EH (cell line): ENCODE measurements at places on chromosomes 7 and 10.
A peak's percentile ranks its signal among the peaks of the same experiment; 100 is the strongest.

- DNase-seq = peak; percentile 40
Measured at GRCh38 chr7:30041526-30042269, 13.5 kb downstream of the PLEKHA8 start.

- no peak for DNase-seq
Measured at GRCh38 chr7:41544241-41544640, 158.6 kb downstream of the INHBA start.

DNA sequence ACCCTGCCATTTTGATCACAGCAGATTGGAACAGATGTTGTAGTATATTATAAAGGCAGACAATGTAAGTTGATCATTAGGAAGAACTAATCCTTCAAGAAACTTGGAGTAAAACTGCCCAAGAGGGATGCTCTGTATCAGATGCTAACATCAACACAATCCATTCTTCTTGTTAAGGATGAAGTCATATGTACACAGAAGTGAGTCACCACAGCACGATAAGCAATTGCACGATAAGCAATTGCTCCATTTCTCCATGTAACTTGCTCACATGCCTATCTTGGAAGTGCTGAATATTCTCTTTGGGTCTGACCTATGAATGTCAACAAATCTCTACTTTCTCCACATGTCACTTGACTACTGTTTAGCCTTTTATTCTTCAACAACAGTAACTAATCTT lies 41.5 kb upstream of the DMTF1 start:
- peak; percentile 8 for DNase-seq

- no peak for DNase-seq
Measured at GRCh38 chr7:116901143-116901542, 38.8 kb downstream of the CAPZA2 start.

- no peak for DNase-seq
Measured at GRCh38 chr10:8584666-8585065, 530.2 kb downstream of the GATA3 start.

DNA sequence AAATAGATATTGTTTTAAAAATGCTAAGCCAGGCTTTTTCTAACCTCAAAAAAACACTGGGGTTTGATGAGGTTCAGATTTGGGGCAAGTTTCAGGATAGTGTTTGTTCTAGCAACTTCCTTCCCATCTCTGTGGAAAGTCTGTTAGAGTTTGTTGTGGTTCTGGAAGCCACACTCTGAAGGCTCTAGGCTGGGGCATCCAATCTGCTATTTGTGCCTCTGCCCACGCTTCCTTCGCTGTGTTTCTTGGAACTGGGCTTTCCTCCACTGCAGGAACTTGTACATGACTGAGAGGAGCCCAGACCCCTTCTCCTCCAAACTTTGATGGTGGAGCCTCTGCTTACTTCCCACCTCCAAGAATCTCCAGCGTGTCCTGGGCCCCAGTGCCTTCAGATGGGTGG lies 108.5 kb upstream of the SLC25A13 start:
- DNase-seq = no peak

- DNase-seq = peak; percentile 47
Measured at GRCh38 chr10:60236869-60237524, 152.7 kb downstream of the ANK3 start.

DNA sequence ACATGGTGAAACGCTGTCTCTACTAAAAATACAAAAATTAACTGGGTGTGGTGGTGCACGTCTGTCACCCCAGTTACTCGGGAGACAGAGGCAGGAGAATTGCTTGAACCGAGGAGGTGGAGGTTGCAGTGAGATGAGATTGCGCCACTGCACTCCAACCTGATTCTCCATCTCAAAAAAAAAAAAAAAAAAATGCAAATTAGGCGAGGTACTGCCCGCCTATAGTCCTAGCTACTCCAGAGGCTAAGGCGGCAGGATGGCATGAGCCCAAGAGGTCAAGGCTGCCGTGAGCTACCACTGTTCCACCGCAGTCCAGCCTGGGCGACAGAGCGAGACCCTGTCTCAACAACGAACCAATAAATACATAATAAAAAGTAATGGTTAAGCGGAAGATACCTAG lies 1.1 kb upstream of the EIF4H start:
- no peak for DNase-seq

DNA sequence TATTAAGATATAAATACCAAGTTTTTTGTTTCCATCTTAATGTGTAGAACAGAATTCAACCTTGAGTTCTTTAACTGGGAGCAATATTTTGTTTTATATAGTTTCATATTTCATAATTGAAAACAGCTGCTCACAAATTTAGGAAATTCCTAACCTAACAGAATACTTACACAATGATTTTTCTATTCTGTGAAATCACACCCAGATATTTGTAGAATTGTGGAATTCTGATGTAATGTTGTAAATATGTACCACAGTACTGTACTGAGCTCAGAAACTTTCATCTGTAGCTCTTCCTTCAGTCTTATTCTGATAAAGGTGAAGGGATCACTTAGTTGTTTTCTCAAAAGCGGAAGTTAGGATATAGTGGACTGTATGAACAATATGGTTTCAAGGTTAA lies 143.4 kb upstream of the GLI3 start:
- peak; percentile 18 for DNase-seq

GRCh38 chr7:16667355-16667754 lies 21.4 kb downstream of the BZW2 start:
- DNase-seq = no peak

- peak; percentile 78 for DNase-seq
Measured at GRCh38 chr10:17768957-17769356, 17.0 kb downstream of the TMEM236 start.

DNA sequence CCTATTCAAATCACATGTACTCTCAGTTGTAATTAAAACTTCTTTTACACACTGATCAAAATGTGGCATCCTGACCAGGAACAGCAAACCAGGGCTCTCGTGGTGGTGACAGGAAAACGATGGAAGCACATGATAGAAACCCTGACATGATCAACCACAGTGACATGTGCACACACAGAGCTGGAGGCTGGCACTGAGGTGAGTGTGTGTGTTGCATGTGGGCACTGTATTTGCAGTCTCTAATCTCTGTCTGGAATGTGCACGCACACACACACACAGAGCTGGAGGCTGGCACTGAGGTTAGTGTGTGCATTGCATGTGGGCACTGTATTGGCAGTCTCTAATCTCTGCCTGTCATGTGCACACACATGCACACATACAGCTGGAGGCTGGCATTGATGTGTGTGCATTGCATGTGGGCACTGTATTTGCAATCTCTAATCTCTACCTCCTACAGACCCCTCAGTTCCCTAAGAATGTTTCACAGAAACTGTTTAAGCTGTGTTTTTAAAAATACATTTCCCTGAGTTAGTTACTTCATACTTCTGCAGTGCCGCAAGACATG lies 406.9 kb downstream of the SFMBT2 start:
- no peak for DNase-seq

GRCh38 chr10:128257428-128257827 lies 131.2 kb upstream of the MKI67 start:
- DNase-seq = no peak

DNA sequence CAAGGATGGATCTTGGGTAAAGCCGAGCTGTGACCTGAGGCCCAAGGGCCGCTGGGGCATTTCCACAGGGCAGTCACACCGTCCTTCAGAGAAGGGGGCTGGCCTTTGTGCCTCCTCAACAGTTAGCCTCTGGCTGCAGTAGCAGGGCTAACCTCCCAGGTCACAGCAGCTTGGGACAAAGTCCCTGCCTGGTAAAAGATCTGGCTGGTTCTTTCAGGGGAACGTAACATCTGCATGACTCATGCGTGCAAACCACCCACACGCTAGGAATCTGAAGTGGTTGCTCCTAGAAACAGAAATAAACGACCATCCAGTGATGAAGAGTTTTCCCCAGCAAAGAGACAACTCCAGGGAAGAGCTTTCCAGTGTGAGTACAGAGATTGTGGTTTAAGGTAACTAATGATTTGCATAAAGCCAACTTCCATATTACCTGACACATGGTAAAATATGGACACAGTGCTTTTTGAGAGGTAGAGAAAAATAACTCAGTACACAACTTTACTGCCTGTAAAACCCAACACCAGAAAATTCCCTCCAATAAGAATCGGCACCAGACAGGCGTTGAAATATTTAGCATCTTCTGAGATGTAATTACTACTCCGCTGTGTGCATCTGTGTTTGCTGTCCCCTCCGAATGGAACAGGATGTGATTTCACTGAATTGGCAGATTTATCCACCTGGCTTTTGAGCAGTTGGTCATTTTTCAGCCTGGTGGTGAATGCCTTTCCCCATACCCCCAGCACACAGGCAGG lies 84.9 kb upstream of the ADRB1 start:
- peak; percentile 96 for DNase-seq

DNA sequence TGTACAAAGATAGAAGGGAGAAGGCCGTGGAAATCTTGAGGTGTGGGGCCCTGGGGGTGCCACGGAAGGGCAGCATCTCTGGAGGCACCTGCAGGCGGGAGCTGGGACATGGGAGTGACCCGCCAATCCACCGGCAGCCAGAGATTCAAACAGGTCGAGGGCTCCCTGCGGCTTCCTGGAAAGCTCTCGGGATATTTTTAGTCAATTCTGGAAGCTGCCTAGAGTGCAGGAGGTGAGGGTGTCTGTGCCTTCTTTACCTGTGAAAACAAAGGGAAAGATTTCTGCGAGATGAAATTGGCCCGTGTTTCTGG lies 16.6 kb downstream of the MNX1 start:
- DNase-seq = no peak

DNA sequence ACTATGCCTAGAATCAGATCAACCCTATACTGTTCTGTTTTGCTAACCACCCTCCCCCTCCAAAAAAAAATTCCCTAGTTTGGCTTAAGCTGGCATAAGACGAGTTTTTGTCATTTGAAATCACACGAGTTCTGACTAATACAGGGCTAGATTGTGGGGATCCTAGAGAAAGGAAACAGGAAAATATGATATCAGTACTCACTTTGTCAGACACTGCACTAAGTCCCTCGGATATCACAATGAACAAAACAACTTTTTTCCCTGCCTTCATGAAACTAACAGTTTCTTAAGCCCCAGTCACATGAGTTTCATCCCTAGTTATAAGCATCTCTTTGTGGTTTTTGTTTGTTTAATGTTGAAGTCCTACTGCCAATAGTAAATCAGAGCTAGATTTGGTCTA lies 118.5 kb downstream of the ITGB8 start:
- no peak for DNase-seq

GRCh38 chr10:96411716-96412320 lies 53.0 kb upstream of the OPALIN start:
- DNase-seq = no peak

GRCh38 chr7:70699271-70699670 lies 432.7 kb upstream of the GALNT17 start:
- no peak for DNase-seq

GRCh38 chr10:60385399-60385738 lies 4.3 kb downstream of the ANK3 start:
- no peak for DNase-seq

DNA sequence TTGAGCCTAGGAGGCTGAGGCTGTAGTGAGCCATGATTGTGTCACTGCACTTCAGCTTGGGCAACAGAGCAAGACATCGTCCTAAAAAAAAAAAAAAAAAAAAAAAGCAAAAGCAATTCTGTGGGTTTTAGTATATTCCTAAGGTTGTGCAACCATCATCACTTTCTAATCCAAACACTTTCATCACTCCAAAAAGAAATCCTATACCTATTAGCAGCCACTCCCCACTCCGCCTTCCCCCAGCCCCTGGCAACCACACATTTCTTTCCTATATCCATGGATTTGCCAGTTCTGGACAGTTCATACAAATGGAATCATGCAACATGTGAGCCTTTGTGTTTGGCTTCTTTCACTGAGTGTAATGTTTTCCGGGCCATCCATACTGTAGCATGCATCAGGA lies 20.4 kb downstream of the ZAN start:
- DNase-seq = no peak

DNA sequence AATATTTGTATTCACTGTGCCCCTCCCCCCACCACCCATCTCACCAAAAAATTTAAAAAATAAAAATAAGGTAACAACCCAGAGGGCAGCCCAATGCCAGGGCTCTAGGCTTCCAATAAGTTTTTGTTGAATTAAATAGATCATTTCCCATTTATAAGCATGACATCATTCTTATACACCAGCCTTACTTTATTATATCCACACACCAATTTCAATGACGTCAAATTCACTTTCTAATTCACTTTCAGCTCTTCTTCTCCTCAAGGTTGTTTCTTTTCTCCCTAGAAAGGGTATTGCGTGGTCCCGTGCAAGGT lies 1.2 kb upstream of the DKK1 start:
- DNase-seq = no peak

GRCh38 chr7:1276626-1277175 lies 44.0 kb downstream of the UNCX start:
- no peak for DNase-seq

GRCh38 chr7:148774471-148774870 lies 75.8 kb downstream of the CUL1 start:
- DNase-seq = no peak

DNA sequence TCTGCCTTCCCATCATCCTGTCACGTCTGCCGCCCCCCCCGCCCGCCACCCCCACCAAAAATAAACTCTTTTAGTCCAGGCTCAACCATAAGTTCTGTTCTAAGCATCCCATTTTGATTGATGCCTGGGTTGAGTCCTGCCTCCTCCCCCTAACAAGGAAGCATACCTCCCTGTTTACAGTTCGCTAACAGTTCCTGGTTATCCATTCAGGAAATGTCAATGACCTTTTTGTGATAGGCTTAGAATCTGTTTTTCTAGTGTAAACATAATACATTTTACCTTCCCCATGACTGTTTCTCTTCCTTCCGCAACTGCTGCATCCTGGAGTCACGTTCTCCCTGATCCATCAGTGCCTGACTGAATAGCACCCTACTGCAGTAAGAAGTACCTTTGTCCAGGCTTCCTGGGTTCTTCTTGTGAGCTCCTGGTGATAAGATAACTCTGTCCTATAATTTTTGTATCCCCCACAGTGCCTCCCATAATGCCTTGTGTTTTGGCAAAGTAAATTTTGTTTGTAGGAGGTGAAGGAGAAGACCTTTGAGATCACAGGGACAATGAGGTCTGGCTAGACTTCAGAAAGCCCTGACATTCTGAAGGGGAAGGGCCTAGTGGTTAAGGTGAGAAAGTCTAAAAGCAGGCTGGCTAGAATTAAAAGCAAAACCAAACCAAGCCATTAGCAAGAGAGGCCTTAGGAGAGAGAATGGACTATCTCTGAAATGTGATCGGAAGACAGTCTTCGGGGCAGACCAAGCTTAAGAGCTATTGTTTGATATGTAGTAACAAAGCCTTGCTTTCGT lies 7.3 kb downstream of the AGFG2 start:
- DNase-seq = no peak
